KG1 (cell line): ENCODE measurements at places on chromosomes 11 and 22.

DNA sequence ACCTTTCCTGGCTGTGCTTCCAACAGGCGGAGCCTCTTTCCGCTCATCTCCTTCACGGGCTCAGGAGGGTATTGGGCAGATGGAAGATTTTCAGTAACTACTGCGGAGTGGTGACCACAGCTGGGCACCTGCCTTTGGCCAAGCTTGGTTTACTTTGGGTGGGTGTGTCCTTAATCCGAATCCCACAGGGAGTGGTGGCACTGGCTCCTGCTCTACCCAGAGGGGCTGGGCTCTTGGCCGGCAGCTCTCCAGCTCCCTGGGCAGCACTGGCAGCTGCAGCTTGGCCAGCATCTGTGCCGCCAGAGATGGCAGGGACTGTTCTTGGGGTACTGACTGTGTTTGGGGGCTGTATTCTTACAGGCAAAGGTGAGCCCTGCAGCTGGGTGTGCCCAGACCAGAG is 29.8 kb downstream of the BID start:
- DNase-seq, result no peak

DNA sequence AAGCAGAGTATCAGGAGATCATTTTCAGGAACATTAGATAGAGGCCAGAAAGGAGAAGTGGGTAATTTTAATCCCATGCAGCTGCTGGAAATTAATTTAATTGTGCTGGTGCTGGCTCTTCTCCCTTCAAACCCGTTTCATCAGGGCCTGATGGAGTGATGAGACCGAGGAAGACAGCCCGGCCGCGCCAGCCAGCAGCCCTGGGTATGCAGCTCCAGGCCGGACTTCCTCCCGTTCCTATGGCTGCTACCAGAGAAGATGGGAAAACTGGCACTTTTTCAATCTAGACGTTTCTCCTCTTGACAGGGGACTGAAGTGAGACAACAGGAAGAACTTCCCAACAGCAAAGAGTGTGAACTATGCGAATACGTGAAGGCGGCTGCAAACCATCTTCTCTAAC is 24.6 kb upstream of the ZBTB16 start:
- DNase-seq, result no peak

- no peak for DNase-seq
These were observed 907 bp downstream of the SLC15A3 start for GRCh38 chr11:60950933-60951605.

GRCh38 chr11:69516526-69516925 is 35.1 kb downstream of the LINC01488 start:
- no peak for DNase-seq

DNA sequence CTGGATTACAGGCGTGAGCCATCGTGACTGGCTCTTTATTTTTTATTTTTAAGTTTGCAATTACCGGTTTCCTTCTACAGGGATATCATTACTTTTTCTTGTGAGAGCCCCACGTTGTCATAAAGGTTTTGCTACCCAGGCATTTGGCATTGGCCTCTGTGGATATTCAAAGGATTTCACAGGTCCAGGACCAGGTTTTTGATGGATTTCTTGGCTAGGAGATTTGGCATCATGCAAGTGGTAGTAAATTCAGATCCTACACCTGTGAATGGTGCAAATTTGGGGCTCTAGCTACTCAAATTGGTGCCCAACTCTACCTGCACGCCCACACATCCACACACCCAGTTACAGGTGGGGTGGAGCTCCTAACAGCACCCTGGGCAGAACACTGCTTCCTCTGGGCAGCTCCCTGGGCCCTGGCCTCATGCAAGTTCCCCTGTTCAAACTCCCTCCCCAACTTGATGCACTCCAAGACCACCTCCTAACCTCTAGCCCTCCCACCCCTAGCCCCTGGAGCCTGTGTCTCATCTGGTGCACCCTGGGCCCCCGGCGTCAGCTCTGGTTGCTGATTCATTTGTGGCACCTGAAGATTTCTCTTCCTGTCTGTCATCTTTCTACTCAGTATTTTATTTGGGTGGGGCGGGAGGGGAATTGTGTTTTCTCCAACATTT is 9.3 kb upstream of the MRGPRD start:
- no peak for DNase-seq

DNA sequence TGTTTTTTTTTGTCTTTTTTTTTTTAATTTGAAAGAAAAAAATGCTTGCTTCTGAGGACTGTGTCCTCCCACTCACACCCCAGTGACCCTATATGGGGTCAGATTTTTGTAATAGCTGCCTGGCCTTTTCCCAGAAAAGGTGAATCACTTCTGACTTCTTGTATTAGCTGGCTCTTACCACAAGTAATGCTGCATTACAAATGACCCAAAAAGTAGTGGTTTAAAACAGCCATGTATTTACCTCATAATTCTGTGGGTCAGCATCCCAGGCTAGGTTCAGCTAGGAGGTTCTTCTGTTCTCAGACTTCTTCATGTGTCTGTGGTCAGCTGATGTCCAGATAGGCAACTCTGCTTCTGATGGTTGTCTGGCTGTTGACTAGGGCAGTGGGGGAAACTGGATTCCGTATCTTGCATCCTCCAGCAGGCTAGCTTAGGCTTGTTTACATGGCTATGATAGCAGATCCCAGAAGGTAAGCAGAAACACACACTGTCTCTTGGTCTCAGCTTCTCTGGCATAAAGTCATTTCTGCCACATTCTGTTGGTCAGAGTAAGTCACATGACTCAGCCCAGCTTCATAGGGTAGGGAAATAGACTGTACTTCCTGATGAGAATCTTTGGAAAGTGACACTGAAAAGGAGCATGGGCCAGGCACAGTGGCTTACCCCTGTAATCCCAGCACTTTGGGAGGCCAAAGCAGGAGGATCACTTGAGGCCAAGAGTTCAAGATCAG is 19.5 kb downstream of the LHFPL7 start:
- DNase-seq, result no peak

- no peak for DNase-seq
These were observed 37.9 kb downstream of the TTC17 start for GRCh38 chr11:43396617-43397016.

DNA sequence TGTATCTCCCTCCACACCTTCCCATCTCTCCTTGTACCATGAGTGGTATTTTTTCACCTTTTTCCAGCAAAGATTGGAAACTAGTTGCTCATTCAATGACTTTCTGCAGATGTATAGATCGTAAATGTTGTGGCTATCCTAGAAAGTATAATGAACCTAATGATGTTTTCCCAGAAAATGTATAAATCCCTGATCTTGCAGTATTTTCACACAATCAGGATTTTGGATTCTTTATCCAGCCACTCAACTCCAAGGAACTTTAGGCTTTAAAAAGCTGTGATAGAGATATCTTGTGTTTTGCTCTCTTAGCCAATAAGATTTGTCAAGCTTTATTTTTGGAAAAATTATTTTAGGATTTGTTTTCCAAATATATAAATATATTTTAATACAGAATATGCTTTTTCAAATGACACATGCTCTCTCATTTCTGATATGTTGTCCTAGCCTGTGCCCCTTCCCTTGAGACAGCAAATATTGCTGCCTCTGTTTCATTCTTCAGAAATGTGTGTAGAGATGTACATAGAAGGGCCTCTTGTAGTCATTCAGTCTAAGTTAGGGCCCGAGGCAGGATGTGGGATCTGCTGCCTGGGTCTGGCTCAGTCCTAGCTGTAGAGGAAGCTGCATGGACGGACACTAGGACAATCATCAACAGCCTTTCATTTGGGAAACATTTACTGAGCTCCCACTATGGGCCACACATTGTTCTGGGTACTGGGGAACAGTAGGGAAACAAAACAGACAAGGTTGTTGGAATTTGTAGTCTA is 62.4 kb downstream of the NAV2 start:
- DNase-seq, result no peak

DNA sequence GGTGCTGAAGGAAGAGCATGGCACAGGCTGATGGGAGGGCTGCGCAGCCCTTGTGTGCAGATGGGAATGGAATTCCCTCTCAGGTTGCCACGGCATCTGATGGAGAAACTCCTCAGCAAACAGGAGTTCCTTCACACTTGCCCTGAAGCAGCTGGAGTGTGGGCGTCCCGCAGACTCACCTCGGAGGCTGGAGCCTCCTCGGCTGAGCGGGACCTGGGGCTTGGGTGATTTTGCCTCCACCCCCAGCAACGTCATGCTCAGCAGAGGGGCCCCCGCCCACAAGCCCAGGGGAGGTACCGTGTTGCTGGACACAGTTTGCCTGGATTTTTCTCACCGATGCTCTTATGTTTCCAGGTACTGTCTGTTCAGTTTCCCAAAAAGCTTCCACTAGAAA is 63.4 kb downstream of the MYO7A start:
- no peak for DNase-seq

GRCh38 chr11:64658265-64658664 is 64.7 kb downstream of the NRXN2 start:
- no peak for DNase-seq

- DNase-seq, result no peak
These were observed at the start of gene DNAJB13 for GRCh38 chr11:73950869-73951710. DNAJB13 (plus strand) TSS chr11:73951026; CDS start chr11:73951070, 44 bp downstream.

GRCh38 chr22:43698403-43698802 is 113.7 kb downstream of the EFCAB6 start:
- DNase-seq, result no peak

- no peak for DNase-seq
These were observed 35.3 kb upstream of the POU2AF1 start for GRCh38 chr11:111414267-111414931.

- no peak for DNase-seq
These were observed 12.2 kb downstream of the CABIN1 start for GRCh38 chr22:24023204-24023789.

DNA sequence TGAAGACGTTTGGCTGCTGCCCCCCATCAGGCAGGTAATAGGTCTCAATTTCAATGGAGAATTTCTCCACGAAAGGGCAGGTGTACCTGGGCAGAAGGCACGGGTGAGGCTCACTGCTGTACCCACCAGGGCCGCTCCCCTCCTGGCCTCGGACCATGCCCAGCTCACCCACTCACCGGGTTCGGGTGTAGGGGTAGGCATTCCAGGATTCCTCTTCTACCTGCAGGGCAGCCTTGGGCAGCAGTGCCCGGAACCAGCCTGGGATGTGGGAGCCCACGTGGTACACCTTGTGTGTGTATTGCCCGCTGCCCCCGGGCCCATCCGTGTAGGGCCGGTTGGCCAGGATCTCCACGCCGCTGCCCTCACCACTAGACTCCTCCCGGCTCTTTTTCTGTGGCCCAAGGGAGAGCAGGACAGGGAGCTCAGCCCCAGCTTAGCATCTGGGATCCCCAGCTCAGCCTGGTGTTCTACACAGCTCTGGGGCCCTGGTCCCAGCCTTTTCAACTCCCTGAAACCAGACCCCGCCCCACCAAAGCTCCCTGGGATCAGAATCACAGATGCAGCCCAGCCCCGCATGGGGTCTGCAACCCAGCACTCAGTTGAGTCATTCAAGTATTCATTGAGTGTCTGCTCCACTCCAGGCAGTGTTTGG is 2.7 kb downstream of the PITPNM1 start:
- DNase-seq, result no peak

DNA sequence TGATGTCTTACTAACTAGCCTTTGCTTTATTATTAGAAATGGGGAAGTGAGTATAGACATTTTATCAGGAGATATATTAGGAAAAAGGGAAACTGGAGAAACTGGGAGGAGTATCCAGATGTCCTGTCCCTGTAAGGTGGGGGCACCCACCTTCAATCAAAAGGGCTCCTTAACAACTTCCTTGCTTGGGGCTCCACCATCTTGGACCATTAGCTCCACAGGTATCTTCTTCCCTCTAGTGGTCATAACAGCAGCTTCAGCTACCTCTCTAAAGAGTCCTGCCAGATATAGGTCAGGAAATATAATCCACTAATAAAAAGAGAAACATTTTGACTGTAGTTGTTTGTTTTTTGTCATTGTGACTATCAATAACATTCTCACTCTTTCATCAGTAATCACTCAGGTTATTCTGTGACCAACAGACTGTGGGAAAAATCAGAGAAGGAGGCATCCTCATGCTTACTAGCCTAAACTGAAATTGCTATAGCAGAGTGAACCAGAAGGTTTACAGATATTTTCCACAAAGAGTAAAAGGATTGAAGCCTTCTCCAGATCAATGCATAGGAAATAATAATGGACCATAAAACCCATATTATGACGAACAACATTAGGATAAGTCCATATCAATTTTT is 10.4 kb downstream of the OR51B4 start:
- DNase-seq, result no peak

GRCh38 chr22:29313576-29314466 is 1.7 kb downstream of the RASL10A start:
- DNase-seq, result no peak

- DNase-seq, result no peak
These were observed 65.8 kb downstream of the CSTPP1 start for GRCh38 chr11:47002390-47002789.

GRCh38 chr22:39243439-39244135 is 1.2 kb downstream of the PDGFB start:
- DNase-seq, result no peak

DNA sequence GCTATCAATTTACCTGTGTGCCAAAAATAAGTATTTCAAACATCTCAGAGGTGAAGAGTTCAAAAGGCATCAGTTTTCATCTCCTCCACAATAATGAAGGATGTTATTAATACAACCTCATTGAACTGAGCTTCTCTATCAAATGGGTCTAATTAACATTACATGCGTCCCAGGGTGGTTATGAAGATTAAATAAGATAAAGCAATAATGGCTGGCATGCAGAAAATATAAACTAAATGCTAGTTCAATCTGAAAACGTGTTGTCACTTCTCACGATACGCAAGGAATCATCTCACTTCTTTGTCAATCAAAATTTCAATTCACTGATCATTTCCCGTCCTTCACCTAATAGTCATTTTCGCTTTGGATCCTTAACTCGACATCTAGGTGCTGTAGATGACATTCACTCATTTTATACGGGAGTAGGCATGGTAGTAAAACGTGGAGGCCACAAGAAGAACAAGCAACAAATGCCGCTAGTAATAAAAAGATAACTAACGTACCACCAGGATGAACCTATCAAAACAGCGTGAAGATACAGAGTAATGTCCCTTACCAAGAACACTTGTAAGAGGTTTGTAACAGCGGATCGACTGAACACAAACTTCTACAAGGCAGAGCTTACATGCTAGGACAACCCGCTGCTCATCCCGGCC is 918 bp downstream of the CHORDC1 start:
- no peak for DNase-seq

DNA sequence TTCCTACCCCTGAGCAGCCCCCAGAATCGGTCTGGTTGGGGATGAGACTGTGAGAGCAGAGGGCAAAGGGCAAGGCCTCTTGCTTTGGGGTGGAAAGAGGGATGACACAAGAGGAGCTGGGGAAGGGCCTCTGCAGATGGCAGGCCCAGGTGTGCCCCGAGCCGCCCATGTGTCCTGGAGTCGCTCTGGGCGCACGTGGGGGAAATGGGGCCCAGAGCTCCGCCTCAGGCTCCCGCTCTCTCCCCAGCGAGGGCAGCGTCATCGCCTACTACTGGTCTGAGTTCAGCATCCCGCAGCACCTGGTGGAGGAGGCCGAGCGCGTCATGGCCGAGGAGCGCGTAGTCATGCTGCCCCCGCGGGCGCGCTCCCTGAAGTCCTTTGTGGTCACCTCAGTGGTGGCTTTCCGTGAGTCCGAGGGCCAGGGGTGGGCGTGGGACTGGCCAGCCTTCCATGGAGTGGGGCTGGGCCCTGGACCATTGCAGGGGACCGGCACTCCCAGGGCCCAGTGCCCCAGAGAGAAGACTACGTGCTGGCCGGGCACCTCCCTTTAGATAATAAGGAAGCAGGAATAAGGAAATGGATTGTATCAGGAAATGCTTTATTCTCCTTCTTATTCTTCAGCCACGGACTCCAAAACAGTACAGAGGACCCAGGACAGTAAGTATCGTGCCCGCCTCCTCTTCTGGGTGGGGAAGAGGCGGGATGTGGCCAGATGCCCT is 30.1 kb downstream of the ST14 start:
- no peak for DNase-seq

GRCh38 chr22:44358709-44359440 is 46.1 kb upstream of the SHISAL1 start:
- no peak for DNase-seq

- no peak for DNase-seq
These were observed 1436.3 kb downstream of the TBC1D22A start for GRCh38 chr22:48198489-48199459.
